ENCODE measurements at places on chromosomes 5 and 9. TPM values are rescaled to one million over a fixed set of nuclear protein-coding genes. Genes with fewer than 3 reads are reported as not detected.

- peak; percentile 94 for DNase-seq
- H3K27me3 ChIP-seq, result no peaks in the 10 kb centered on the region
- peaks cover 79% of the 10 kb centered on the region for H3K4me1 ChIP-seq
These were observed 176.1 kb downstream of the PCSK1 start for GRCh38 chr5:96256795-96257470.

GRCh38 chr5:1175015-1175414, 26.4 kb upstream of the SLC6A19 start:
- H3K4me3 ChIP-seq, result no peak overlapping the region
- no peak overlapping the region for H3K27ac ChIP-seq
- H3K4me1 ChIP-seq, result peaks cover 3% of the 10 kb centered on the region

GRCh38 chr9:84218322-84218721, 122.2 kb downstream of the SLC28A3 start:
- H3K36me3 ChIP-seq, result no peaks in the 10 kb centered on the region
- H3K27ac ChIP-seq, result no peak overlapping the region
- no peak for DNase-seq
- H3K4me3 ChIP-seq, result no peak overlapping the region

DNA sequence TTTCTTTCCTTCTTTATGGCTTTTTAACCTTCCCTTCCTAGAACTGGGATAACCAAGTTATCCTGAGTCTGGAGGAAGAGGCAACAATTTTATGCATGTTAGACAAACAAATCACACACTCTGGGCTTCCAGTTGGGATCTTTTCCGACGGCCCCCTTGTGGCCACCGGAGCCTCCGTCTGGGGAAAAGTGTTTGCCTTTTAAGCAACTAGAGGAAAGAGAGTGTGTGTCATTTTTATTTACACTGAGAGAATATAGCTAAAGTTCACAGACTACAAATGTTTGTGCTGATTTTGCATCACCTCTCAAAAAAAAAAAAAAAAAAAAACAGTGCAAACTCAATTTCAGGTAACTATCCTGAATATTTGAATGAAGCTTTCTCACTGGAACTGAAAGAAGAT, 126.2 kb downstream of the SEMA6A start:
- H3K4me1 ChIP-seq, result no peaks in the 10 kb centered on the region
- DNase-seq, result no peak
- H3K27ac ChIP-seq, result no peak overlapping the region
- no peak overlapping the region for H3K4me3 ChIP-seq

The TNFSF15 gene
- not detected for total RNA-seq

- H3K36me3 ChIP-seq, result no peaks in the 10 kb centered on the region
- DNase-seq, result peak; percentile 92
- peak overlapping the region; percentile 25 for H3K4me3 ChIP-seq
- H3K27ac ChIP-seq, result peak overlapping the region; percentile 83
- H3K4me1 ChIP-seq, result peaks cover 48% of the 10 kb centered on the region
- no peaks in the 10 kb centered on the region for H3K27me3 ChIP-seq
These were observed 70.8 kb upstream of the STARD4 start for GRCh38 chr5:111582993-111583601.

DNA sequence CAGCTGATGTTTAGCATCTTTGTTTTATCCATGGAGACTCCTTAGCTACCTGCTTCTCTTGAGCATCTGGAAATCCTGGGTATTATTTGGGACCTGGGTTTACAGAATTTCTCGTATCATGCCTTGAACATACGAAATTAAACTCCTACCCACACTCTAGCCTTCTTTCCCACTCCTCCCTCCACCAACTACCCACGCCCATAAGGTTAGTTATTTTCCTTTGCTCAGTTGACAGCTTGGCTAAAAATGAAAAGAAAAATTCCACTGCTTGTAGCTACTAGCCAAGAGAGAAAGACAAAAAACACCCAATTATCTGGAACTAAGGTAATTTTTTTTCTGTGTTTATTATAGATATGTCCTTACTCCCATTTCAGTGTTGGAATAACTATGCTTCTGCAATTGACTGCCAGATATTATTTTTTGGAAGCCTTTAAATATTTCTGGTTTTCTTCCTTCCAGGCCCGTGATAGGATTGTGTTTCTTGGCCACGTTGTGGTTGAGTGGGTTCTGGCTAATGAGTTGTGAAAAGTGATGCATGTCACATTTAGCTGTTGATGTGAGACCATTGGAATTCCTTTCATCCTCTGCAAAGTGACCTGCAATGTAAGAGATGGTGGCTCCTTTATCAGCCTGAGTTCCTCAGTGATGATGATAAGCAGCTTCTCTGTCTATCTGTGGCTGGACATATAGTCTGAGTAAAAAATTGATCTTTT, 308.1 kb downstream of the LRRC70 start:
- H3K27ac ChIP-seq, result no peak overlapping the region
- no peaks in the 10 kb centered on the region for H3K27me3 ChIP-seq
- no peak overlapping the region for H3K4me3 ChIP-seq

Data from GM23248 (cell line).